ENCODE measurements at places on chromosomes 7 and 10.

DNA sequence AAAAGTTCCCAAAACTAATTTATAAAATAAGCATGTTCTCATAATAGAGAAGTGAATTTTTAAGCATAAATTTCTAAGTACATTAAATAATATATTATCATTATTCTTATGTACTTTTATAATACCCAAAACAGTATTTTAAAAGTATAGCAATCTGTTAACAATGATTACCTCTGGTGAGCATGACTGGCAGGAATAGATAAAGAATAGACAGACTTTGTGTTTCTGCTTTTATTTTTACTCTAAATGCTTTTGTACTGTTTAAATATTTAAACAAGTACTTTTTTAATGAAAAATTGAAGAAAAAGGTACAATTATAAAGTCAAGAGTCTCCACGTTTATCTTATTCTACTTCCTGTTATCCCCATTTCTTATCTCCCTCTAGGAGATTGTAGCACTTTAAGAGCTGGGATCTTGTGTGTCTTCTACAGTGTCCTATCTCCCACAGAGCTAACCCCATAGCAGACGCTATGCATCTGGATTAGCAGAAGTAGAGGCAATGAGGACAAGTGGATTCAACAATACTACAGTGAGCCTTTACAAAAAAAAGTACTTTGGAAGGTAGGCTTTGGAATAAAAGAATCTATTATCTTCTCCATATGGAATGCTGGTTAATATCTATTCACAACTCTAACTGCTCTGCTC is 42.9 kb downstream of the IDE start:
- DNase-seq = no peak

DNA sequence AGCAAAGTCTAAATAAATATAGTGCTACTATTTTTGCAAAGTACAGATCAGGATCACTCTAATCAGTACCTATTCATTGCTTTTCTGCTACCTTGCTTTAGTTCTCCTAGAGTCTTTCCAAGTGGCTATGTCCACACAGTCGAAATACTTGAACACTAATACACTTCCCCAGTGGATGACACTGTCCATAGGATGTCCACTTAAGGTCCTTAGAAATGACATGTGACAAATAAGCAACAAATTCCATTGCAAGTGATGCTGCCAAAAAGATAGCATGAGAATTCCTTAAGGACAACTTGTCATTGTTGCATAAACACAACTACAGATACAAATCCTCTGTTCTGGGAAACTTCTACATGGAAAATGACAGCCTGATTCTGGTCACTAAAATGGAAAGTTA is 93.6 kb downstream of the ANK3 start:
- DNase-seq = no peak

DNA sequence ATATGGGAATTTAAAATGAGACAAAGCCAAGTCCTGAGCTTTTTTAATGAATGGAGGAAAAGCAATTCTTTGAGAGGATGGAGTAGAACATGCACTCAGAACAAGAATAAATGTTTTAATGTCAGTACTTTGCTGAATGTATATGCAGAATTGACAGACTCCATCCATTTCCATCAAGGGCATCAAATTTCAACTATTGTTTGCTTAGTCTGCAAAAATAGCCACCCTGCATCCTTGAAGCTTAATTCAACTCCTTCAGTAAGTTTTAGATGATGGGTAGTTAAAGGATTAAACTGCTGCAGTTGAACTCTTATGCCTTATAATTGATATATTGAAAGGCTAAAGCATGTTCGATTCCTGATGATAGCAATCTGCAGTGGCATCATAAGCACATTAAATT is 99.7 kb upstream of the IFRD1 start:
- no peak for DNase-seq

DNA sequence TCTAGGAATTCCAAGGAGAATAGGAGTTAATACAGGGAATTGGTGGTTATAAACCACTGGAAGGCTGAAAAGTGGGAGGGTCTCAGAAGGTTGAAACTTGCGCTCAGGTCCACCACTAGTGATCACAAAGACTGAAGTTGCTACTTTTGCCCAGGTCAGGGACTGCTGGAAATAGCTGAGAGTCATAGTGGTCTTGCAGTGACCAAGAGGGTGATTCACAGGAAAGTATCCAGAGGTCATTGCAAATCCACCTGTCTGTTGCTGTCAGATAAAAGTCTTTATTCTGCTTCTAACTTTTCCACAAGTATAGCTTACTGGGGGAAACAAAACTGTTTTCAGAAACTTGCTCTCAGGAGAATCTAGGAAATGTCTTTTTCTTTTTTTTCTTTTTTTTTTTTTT is 211.5 kb upstream of the PRSS1 start:
- DNase-seq = no peak

DNA sequence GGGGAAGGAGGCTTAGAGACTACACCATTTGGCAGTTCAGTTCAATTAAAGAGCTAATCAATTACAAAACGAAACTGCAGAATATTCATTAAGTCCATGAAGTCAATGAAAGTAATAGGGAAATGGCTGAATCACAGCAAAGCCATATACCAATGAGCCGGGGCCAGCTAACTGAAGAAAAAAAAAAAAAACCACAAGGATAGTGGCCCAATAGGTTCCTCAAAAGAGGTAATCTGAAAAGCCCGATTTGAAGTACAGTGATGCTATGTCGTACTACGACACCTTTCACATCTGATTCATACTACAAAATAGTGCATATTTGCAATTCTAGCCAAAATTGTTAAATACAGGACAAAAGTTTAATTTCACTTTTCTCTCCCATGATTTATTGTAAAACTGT is 2.5 kb downstream of the ARHGAP12 start:
- no peak for DNase-seq

DNA sequence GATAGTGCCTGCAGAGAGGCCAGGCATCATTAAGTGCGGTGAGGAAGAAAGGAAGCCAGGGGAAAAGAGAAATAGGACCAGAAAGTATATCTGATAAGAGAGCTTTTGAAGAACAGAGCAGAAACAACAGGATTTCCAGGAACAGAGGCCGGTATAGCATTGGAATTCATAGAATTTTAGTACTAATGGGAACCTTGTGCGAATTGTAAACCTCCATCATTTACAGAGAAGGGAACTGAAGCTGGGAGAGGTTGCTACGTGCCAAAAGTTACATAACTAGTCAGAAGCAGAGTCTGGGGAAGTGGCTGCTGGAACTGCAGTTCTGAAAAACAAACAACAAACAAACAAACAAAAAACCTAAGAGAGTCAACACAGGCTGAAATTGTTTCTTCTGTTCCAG is 5.4 kb upstream of the ZMYND11 start:
- DNase-seq = no peak

DNA sequence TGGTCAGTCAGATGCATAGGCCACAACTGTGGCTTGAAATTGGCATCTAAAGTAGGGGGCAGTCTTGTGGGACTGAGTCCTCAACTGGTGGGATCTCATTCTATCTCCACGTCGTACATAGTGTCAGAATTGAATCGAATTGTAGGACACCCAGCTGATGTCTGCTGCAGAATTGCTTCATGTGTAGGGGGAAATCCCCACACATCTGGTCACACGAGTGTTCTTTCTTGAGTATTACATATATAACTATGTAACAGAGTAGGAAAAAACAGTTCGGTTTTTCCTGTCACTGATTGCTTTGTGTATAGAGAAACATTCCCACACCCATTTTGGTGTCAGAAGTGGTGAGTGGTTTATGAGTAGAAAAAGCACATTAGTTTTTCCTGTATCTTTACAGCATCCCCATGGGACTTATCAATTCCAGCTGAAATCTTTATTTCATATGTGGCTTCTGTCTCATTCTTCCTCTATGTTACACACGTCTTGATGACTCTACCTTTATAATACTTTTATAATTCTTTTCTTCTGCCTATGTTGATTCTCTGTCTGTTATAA is 79.4 kb upstream of the PCGF5 start:
- DNase-seq = no peak

GRCh38 chr7:50199824-50200223 is 104.7 kb upstream of the IKZF1 start:
- DNase-seq = no peak

GRCh38 chr10:95266674-95267095 is 24.1 kb downstream of the PDLIM1 start:
- peak; percentile 24 for DNase-seq

GRCh38 chr7:140674356-140674800 is 1.6 kb downstream of the ADCK2 start:
- DNase-seq = no peak

DNA sequence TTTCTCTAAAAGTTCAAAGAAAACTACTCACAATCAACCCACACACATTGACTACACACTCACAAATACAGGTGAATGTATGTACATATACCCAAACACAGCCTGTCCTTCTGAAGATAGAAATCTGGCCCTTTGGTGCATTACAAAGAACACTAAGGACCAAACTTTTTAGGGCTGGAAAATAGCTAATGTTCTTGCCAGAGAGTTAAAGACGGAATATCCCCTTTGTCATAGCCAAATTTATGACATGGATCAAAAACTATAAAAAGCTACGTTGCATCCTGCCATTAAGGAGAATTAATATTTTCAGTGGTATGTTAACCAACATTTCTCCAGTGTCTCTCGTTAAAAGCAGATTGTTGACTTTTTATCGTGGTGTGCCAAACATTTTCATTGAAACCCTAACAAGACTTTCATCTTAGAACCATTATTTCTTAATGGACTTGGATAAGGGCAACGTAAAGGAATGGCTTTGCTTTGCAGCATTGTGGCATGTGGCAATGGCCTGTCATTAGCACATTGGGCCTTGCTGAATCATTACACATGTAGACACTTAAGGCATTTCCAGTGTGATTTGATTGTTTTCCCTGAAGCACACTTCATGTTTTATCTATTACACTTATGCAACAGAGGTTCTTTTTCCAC is 150.9 kb upstream of the MEOX2 start:
- DNase-seq = no peak

DNA sequence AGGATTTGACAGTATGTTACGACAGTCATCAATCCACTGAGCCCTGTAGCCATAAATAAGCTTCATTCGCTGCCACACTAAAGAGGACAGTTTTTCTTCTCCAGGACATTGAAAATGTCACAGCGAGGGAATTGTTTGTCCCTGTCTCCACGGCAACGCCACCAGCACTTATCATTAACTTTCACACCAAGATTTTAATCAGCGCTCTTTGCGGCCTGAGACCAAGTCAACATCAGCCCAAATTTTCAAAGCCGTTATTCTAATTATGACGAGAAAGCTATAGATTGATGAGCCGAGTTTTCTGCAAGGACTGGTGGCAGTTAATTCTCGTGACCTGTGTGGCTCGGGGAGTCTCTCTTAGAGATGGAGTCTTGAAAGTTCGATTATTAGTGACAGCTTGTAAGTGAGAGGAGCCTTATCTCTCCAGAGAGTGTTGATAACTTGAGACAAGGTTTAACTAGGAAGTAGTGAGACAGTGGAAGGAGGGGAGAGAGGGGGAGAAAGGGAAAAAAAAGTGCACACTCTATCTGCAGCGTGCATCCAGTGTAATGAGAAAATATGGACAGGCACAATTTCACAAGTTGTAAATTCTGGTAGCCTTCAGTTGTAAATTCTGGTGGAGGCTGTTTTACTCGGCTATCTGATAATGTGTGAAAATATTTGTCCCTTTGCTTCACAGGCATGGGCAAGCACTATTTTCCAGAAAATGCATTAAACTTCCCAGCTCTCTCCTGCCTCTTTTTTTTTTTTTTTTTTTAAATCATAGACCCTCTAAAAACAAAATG is 473.3 kb downstream of the LRMDA start:
- DNase-seq = no peak

DNA sequence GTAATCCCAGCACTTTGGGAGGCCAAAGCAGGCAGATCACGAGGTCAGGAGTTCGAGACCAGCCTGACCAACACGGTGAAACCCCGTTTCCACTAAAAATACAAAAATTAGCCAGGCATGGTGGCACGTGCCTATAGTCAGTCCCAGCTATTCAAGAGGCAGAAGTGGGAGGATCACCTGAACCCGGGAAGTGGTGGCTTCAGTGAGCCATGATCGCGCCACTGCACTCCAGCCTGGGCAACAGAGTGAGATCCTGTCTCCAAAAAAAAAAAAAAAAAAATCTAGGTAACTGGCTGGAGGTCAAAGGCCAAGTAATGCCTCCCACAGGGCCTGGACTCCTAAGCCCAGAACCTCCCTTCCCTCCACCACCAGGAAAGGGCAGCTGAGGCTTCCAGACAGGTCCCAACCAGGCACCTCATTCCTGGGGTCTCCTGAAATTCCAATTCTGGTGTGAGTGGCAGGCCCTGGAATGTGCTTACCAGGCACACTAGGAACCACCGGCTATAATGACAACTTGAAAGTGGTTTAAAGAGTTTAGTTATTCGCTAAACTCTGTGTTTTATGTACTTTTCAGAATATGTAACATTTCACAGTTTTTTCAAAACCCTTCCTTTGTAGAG is 86.9 kb upstream of the TNRC18 start:
- no peak for DNase-seq

- DNase-seq = no peak
Observed at GRCh38 chr7:22561895-22562593, 62.1 kb upstream of the STEAP1B start.

- DNase-seq = no peak
Observed at GRCh38 chr7:130473289-130473688, 18.6 kb upstream of the MEST start.

DNA sequence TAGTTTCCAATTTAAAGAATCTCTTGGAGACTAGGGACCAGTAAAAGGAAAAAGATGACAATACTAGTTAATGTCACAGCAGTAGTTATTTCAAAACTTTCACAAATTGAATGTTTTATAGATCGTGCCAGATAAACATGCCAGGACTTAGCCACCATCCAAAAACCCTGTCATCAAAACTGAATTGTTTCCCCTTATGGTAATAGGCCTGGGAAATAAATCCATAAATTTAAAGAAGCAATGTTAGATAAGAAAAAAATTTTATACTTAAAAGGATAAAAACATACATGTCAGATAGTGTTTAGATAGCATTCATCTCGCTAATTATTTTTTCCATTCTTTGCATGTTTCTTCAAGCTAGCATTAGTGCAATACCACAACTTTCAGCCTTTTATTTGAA is 71.2 kb downstream of the SUGCT start:
- no peak for DNase-seq

DNA sequence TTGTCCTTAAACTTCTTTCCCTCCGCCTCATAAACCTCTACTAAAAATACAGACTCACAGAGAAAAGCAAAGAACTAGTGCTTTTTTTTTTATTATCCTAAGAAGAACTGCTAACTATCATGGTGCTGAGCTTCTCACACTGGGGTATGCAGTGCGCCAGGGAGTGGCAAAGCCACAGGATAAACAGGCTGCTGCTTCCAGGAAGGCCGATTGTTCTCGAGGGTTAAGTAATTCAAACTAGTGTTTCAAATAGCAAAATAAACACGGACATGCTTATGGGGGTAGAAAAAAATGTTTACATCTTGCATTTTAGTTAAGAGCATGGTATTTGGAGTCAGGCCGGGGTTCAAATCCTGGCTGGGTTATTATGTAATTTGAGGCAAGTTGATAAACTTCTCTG is 157.0 kb downstream of the TAX1BP1 start:
- no peak for DNase-seq

- no peak for DNase-seq
Observed at GRCh38 chr10:74502963-74503608, 323.3 kb upstream of the KAT6B start.

GRCh38 chr7:44876393-44876792 is 8.9 kb downstream of the PURB start:
- DNase-seq = no peak

- DNase-seq = peak; percentile 57
Observed at GRCh38 chr7:50367570-50367969, 63.1 kb downstream of the IKZF1 start.

- no peak for DNase-seq
Observed at GRCh38 chr10:114017873-114018272, 25.8 kb upstream of the ADRB1 start.

- no peak for DNase-seq
Observed at GRCh38 chr7:55104712-55105433, 86.1 kb downstream of the EGFR start.

Measured in CD4-positive, alpha-beta T cell treated with Interleukin-4 for 4 hours (primary cell).